ENCODE measurements at places on chromosomes 1 and 21.

DNA sequence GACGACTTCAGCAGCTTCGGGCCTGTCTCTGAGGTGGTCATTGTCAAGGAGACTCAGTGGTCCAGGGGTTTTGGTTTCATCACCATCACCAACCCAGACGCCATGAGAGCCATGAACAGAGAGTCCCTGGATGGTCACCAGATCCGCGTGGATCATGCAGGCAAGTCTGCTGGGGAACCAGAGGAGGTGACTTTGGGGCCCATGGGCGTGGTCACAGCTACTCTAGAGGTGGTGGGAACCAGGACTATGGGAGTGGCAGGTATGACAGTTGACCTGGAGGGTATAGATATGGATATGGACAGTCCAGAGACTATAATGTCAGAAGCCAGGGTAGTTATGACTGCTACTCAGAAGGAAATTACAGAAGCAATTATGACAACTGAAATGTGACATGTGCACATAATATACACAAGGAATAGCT is 19.3 kb upstream of the METTL13 start:
- DNase-seq: no peak

- no peak for DNase-seq
Measured at GRCh38 chr1:8113262-8114220, 87.4 kb upstream of the ERRFI1 start.

DNA sequence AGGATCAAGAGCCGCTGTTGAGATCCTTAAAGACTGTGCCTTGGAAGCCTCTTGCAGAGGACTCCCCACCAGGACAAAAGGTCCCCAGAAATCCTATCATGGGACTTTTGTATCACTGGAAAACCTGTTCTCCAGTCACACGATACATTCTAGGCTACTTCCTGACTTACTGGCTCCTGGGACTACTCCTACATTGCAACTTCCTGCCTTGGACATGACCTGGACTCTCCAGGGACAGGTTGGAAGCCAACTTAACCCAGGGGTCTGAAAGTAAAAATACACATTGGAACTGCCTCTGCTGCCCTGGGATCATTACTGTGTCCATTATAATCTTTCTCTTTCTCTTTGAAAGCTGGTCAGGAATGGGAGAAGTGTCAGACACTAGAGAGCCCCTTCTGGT is 9.9 kb downstream of the PIGV start:
- no peak for DNase-seq

DNA sequence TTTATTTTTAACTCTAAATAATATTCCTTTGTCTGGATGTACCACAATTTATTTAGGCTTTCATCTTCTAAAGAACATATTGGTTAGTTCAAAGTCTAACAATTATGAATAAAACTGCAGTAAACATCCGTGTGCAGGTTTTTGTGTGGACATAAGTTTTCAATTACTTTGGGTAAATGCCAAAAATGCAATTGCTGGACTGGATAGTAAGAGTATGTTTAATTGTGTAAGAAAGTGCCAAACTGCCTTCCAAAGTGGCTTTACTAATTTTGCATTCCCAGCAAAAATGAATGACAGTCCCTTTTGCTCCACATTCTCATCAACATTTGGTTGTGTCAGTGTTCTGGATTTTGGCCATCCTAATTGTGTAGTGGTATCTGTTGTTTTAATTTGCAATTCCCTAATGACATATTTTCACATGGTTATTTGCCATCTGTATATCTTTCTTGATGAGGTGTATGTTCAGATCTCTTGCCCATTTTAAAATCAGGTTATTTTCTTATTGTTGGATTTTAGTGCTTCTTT is 113.8 kb downstream of the DPYD start:
- no peak for DNase-seq

DNA sequence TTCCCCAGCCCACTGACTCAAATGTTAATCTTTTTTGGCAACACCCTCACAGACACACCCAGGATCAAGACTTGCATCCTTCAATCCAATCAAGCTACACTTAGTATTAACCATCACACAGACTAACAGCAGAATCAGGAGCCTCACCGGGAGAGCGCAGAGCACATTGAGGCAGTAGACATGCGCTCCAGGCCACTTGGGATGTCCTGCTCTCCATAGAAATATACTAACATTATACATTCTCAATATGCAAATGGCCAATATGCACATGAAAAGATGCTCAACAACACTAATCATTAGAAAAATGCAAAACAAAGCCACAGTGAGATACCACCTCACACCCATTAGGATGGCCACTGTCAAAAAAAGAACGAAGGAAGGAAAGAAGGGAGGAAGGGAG is 135.0 kb upstream of the KCNE2 start:
- no peak for DNase-seq

- DNase-seq: no peak
Measured at GRCh38 chr21:43291347-43291950, 122.6 kb downstream of the CRYAA start.

DNA sequence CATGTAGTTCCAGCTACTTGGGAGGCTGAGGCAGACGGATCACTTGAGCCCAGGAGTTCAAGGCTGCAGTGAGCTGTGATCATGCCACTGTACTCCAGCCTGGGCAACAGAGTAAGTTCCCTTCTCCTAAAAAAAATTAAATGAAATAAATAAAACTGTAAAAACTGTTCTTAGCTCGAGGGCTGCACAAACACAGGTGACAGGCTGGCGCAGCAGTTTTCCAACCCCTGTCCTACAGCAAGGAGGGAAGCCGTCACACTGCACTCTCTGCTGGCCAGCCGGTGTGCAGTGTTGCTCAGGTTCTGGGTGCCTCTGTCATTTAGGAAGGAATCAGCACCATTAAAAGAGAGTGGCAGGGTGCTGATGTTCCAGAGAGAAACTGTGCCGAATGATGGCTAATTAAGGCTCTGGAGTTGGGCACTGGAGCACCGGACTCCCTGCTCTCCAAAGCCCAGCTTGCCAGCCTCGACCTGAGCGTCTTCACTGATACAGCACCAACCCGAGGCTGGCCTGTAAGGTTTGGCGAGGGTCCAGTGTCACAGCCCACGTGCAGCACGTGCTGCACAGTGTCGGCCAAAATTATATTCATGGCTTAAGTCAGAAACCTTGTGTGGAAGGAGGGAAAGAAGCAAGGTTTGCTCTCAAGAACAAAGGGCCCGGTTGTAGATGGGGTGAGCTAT is 26.4 kb upstream of the KCNAB2 start:
- no peak for DNase-seq

- DNase-seq: no peak
Measured at GRCh38 chr1:219988387-219988786, 57.9 kb downstream of the EPRS1 start.

DNA sequence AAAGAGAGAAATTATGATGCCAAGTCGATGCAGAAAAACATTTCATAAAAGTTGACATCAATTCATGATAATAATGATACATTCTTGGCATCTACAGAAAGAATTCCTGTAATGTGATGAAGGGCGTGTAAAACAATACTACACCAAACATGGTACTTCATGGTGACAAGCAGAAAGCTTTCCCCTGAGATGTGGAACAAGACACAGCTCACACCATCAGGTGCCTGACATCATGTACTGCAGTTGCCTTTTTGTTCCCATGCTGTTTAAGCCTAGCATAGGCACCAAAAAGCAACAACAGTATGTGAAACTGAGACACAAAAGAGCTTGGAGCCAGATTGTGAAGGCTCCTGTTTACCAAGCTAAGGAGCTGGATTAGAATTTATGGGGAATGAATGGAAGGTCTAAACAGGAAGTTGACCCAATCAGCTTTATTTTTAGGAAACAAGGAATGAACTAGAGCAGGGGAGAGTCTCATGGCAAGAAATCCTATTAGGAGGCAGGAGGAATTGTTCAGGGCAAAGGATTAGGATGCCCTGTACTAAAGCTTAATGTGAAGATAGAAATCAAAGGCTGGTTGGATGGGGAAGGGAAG is 67.2 kb downstream of the SYDE2 start:
- DNase-seq: no peak

- no peak for DNase-seq
Measured at GRCh38 chr1:229943988-229944743, 122.9 kb upstream of the GALNT2 start.

- DNase-seq: no peak
Measured at GRCh38 chr1:6073480-6074053, 27.9 kb downstream of the KCNAB2 start.

DNA sequence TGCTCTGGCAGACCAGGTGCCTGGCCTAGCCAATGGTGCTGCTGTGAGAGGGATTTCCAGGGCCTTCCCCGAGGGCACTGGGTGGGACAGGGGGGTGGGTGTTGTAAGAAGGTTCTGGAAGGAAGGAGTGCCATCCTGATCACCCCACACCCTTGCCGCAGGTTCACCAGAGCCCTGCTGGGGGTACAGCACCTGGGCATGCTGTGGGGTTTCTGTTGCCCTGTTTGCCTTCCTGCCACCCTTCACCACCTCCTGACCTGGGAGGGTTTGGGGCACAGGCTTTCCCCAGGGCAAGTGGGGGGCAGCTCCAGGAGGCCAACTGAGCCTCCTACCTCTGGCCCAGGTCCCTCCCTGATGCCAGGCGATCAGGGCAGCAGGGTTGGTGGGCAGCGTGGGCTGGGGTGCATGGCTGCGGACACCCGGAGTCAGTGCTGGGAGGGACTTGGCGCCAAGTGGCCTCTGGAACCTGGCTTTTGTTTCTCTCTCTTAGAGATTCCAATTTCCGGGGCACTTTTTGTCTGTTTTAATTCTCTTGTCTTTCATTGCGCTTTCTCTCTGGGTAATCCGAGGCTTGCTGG is 318.8 kb downstream of the PTPRU start:
- DNase-seq: no peak

GRCh38 chr1:54885807-54886723 is 930 bp downstream of the DHCR24 start:
- no peak for DNase-seq

- DNase-seq: no peak
Measured at GRCh38 chr1:117753232-117753631, 147.4 kb downstream of the TENT5C start.

Data from activated CD4-positive, alpha-beta T cell treated with anti-CD3 and anti-CD28 coated beads for 1 hour (primary cell).